ENCODE measurements at places on chromosomes 12 and 14.

- H3K4me3 ChIP-seq, result no peak overlapping the region
- no peaks in the 10 kb centered on the region for H3K36me3 ChIP-seq
- H3K4me1 ChIP-seq, result no peaks in the 10 kb centered on the region
- DNase-seq, result no peak
- no peaks in the 10 kb centered on the region for H3K27me3 ChIP-seq
- no peak overlapping the region for H3K27ac ChIP-seq
Measured at GRCh38 chr12:82047446-82047845, 288.3 kb upstream of the PPFIA2 start.

- DNase-seq, result no peak
- no peak overlapping the region for H3K27ac ChIP-seq
- H3K36me3 ChIP-seq, result no peaks in the 10 kb centered on the region
- H3K4me3 ChIP-seq, result no peak overlapping the region
- H3K27me3 ChIP-seq, result no peaks in the 10 kb centered on the region
Measured at GRCh38 chr12:83818881-83819280, 1093.7 kb downstream of the SLC6A15 start.

GRCh38 chr12:3045494-3045893, 31.7 kb upstream of the TSPAN9 start:
- DNase-seq, result no peak
- H3K4me3 ChIP-seq, result no peak overlapping the region
- no peak overlapping the region for H3K27ac ChIP-seq
- no peaks in the 10 kb centered on the region for H3K27me3 ChIP-seq

DNA sequence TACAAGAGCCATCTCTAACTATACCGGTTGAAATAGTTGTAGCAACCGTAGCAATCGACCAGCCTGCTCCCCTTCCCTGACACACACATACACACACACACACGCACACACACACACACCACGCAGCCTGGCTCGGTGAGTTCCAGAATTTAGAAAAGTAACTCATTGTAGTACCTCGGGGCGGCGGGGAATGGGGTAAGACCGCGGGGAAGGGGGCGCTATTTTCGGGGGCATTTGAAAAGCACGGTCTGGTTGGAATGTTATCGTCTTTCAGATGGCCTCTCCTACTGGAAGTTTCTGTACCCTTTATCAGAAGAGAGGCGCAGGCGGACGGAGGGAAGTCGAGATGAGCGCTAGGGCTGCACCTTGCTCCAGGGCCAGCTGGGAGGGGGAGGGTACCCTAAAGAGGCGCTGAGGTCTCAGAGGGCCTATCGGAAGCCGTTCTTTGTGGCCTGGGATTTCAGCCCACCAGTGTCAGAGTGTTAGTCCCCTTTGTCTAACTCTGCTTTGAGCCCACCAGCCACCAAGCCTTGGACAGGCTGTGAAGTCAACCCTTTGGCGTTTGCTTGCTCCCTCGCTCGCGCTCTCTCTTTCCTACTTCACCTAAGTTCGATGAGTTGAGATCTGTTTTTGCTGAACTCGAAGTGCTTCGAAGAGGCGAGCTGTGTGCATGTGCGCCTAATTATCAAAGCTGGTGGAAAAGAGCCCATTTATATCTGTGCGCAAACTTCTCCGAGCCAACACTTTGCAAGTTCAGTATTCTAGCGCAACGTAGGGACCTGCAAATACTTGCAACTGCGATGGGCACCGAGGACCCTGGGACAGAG, 837 bp downstream of the COL2A1 start:
- H3K4me3 ChIP-seq, result no peak overlapping the region
- H3K27ac ChIP-seq, result no peak overlapping the region
- H3K4me1 ChIP-seq, result peaks cover 32% of the 10 kb centered on the region
- H3K27me3 ChIP-seq, result peaks cover 9% of the 10 kb centered on the region

GRCh38 chr14:77470224-77470870, 12.5 kb downstream of the AHSA1 start:
- peaks cover 43% of the 10 kb centered on the region for H3K36me3 ChIP-seq
- H3K4me1 ChIP-seq, result no peaks in the 10 kb centered on the region
- H3K27me3 ChIP-seq, result no peaks in the 10 kb centered on the region
- no peak for DNase-seq
